ENCODE measurements at places on chromosomes 13 and 19.
A peak's percentile ranks its signal among the peaks of the same experiment; 100 is the strongest.

- no peak for DNase-seq
These were observed 92.2 kb downstream of the SLC7A1 start for GRCh38 chr13:29503041-29503837.

- no peak for DNase-seq
These were observed 51.3 kb downstream of the GPALPP1 start for GRCh38 chr13:45040622-45041021.

GRCh38 chr13:54950546-54950945 lies 1921.9 kb downstream of the OLFM4 start:
- DNase-seq = no peak

DNA sequence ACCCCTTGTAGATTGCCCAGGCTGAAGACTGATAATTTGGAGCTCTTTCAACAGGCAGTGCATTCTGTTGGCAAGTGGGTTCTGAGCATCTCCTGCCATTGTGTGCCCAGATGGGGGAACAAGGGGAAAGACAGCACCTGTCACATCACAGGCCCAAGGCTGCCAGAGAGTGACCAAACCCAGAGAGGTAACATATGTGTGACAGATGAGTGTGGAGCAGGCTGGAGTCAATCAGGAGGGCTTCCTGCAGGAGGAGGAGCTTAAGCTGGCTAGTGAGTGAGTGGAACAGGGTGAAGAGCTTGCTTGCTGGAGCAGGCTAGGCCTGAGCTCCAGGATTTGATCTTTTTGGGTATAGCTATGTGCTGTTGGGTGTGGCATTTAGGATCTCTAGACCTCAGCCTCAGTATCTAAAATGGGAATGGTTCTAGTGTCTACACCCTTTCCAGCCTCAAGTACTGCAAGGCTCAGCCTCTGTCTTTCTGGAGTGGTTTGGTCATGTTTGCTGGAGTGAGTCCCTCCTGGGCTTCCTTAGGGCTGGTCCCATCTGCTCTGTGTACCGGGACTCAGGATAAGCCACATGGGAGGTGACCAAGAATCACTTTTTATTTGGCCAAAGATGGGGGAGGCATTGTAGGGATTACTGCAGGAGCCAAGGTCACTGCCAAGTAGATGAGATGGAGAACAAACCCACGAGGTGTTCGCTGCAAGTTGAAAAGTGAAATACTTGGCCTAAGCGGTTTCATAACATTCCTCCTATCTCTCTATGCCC lies 152.4 kb upstream of the TSHZ3 start:
- DNase-seq = peak; percentile 70

- DNase-seq = no peak
These were observed 5.9 kb upstream of the MATK start for GRCh38 chr19:3792114-3792513.

GRCh38 chr13:32261567-32261966 lies 53.6 kb downstream of the ZAR1L start:
- DNase-seq = no peak

- DNase-seq = no peak
These were observed 101.4 kb downstream of the ABCC4 start for GRCh38 chr13:95199896-95200295.

DNA sequence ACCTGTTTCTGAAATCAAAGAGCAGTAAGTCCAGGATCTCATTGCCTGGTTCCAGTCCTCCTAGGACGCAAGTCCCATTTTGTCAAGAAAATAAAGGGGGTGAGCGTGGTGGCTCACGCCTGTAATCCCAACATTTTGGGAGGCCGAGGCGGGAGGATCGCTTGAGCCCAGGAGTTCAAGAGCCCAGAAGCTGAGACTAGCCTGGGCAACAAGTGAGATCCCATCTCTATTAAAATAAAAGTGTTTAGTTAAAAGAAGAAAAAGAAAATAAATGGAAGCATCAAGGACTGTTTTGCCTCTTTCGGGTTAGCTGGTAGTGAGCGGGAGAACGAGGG lies 344 bp upstream of the HAUS5 start:
- no peak for DNase-seq

DNA sequence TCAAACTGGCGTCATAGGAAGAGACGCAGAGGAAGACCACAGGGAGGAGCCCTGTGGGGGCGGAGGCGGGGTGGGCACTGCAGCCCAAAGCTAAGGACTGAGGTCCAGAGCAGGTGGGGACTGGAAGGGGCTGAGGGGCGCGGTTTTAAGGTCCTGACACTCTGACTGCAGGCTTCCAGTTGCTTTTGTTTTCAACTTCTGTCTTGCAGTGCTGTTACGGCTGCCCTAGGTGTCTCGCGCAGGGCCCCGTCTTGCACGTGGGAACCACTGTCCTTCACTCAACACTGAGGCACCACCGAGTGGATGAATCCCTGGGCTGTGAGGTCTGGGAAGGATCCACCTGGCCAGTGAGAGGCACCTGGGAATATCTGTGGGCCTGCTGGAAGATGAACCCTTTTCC lies 76.0 kb downstream of the TEX29 start:
- peak; percentile 82 for DNase-seq

DNA sequence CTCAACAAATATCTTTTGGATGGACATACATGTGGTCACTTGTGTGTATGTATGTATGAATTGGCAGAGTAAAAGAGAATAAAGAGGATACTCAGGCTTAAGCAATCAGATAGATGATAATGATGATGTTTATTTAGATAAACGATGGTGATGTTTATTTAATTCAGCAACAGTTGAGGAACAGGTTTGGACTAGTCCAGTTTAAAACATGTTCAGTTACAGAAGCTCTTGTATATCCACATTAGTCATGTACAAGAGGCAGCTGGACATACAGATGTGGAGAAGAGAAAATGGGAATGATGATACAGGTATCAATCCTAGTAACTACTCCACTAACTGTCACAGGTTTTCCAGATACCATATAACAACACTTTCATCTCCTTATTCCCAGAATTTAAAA lies 232.1 kb downstream of the DIAPH3 start:
- DNase-seq = no peak

DNA sequence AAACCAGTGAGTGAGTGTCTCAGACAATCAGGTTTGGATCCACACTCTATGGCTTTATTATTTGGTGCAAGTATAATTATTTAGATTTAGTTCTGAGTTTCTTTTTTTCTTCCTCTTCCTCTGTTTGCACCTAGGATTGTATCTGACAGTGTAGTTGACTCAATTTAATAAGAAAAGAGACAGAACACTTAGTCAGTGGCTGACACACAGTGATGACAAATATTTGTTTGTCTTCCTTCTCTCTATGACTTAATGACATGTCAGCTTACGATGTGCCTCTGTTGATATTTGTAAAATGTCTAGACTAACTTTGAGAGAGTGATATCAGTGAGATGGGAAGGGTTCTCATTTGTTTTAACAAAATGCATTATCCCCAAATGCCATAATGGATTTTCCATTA lies 129.5 kb upstream of the SLC10A2 start:
- DNase-seq = no peak

GRCh38 chr13:28865149-28865744 lies 45.1 kb downstream of the MTUS2 start:
- no peak for DNase-seq

DNA sequence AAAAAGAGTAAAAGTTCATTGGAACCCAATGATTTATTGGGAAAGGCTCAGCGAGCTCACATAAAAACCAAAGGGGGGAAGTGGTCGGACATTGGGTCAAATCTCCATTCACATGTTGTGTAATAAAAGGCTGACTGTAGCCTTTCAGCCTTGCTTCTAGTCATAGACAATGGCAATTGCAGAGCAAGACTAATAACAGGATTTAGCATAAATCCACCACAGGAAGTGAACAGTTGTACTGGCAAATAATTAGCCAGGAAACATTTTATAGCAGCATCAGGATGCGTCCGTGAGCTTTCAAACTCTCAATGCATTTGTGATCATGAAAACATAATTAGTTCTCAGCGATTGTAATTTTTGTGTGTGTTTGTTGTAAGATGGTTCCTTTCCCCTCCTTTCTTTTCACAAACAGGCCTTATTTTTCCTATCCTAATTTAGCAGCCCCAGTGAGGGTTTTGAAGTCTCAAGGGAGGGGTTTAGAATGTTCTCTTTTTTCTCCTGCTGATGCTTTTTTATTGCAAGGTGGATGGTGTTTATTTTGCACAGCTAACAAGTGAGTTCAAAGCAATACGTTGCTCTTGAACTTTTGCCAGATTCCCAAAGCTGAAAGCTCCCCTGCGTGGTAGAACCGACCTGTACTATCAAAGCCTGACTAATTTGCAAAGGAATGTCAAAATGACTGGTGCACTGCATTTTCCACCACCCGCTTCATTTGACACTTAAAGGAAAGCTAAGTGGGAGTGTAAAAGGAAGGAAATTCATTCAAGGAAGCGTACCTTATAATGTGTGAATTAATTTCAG lies 105.6 kb downstream of the SPRY2 start:
- DNase-seq = no peak

GRCh38 chr19:42048992-42049391 lies 21.0 kb downstream of the GRIK5 start:
- DNase-seq = no peak

- no peak for DNase-seq
These were observed 71.8 kb downstream of the CDADC1 start for GRCh38 chr13:49319551-49319950.

DNA sequence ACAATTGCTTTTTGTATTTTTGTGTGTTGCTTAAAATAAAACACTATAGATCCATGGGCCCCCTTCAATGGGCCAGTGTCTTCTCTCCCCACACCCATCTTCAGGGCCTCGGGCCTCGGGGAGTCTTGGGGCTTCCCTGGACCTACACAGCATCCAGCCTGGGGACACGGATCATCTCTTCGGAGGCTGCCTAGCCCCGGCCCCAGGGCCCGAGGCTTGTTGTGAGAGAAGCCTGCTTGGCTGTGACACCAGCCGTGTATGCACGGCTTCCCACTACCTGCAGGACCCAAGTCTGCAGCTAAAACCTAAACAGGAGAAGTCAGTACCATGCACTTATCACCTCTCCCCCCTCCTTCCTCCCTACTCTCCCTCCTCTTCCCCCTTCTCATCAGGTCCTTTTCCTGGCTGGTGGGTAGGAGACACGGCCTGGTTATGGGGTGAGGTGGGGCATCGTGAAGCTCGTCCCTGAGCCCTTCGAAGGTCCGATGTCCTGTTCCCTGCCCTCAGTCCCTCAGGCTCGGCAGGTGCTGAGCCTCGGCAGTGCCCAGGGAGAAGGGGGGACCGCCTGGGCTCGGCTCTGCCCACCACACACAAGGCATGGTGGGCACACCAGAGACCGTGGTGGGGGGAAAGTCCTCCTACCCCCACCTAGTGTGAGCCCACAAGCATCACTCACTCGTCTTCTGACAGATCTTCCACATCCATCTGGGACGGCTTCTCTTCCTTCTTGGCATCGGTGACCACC lies 9.5 kb downstream of the C13orf46 start:
- no peak for DNase-seq

DNA sequence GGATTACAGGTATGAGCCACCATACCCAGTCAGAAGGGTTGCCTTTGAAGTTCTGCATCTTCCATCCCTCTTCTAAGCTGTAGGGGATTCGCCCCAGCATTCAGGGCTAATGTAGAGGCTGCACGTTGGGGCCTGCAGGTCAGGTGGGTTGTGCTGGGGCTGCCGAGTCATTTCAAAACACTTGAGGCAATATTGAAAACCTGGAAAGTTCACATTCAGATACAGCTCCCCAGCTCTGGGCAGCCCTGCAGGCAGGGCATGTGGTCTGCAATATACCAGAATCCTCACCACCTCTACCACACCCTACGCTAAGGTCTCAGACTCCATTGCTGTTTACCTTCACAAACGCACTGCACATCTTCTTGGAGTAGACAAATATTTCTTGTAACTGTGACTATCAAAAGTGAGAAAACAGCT lies 24.6 kb downstream of the CCNE1 start:
- no peak for DNase-seq

DNA sequence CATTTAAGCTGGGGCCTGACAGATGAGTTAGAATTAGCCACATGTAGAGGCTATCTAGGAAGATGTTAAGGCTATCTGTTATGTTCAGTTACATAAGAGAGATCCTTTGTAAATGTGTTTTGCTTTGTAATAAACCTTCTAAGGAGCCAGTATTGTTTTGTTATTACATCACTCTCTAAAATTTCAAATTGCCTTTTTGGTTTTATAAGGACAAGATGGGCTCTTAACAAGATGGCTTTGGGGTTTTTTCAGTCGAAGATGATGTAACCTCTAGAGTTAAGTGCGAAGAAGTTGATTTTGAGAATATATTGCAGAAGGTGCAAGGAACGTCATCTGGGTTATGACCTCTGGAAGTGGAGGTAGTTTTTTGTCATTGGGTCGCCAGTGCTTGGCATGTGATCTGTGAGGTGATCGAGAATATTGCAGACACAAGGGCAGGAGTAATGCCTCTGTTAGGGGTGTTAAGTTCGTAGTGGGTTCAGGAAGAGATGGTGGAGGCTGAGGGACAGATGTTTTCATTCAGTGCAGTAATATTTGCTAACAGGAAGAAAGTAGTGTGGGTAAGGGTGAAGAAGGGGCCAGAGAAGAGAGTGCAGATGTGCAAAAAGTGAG lies 12.7 kb downstream of the LSM14A start:
- no peak for DNase-seq

- DNase-seq = no peak
These were observed 131.8 kb downstream of the STARD13 start for GRCh38 chr13:33153421-33154404.

GRCh38 chr13:61136093-61136492 lies 279.6 kb downstream of the PCDH20 start:
- DNase-seq = no peak

- DNase-seq = no peak
These were observed 156.3 kb upstream of the FNDC3A start for GRCh38 chr13:48819376-48819775.

GRCh38 chr13:31421756-31422155 lies 222.0 kb downstream of the B3GLCT start:
- DNase-seq = no peak

- no peak for DNase-seq
These were observed 19.1 kb upstream of the SCEL start for GRCh38 chr13:77516342-77516789.

- no peak for DNase-seq
These were observed 33.2 kb downstream of the RASA3 start for GRCh38 chr13:114099191-114099590.

GRCh38 chr19:4909156-4909896 lies at the start of gene UHRF1:
TSS of gene UHRF1 (plus strand) at chr19:4909501. CDS start at chr19:4910886, 1,385 bp downstream.
- no peak for DNase-seq

DNA sequence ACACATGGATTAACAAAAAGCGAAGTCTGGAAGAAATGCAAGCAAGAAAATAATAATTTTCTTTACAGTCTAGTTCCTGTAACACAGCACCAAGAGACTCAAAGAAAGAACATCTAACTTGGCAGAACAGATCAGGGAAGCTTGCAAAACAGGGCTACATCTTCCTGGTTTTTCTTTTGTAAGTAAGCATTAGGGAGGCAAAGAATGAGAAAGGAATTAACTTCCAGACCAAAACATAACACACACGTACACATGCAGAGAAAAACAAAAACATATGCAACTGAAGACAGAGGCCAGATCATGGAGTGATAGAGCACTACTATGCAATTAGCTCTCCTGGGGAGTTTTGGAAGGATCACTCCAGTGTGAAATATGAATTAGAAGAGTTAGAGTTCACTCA lies 120.5 kb downstream of the DIAPH3 start:
- no peak for DNase-seq

- no peak for DNase-seq
These were observed 1.9 kb downstream of the JSRP1 start for GRCh38 chr19:2254064-2254872.

GRCh38 chr19:35140962-35141836 lies 1.9 kb upstream of the FXYD7 start:
- DNase-seq = peak; percentile 97

- no peak for DNase-seq
These were observed 16.0 kb upstream of the EMC10 start for GRCh38 chr19:50460161-50460765.

GRCh38 chr19:13334801-13335481 lies 171.3 kb downstream of the CACNA1A start:
- no peak for DNase-seq

GRCh38 chr13:68908879-68909278 lies 1198.7 kb upstream of the ATXN8OS start:
- DNase-seq = no peak
